ENCODE measurements at places on chromosomes 7 and 10. TPM values are rescaled to one million over a fixed set of nuclear protein-coding genes. Genes with fewer than 3 reads are reported as not detected.
A peak's percentile ranks its signal among the peaks of the same experiment; 100 is the strongest.

DNA sequence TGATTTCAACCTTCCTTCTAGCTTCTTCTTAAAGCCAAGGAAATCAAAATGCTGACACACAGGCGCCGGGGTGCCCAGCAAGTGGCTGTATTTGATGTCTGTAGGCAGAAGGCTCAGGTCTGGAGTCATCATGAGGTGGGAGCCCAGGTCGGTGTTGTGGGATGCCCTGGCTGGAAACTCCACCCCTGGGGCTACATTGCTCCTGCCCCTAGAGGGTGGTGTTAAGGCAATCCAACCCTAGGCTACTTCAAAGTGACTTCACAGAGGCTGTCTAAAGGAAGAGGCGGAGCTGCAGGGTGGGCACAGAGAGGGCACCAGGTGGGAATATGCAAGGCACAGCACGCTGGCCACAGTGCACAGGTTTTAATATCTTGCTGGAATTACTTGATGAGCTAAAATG, 200.9 kb downstream of the ADAM12 start:
- DNase-seq = no peak

- no peak for DNase-seq
Measured at GRCh38 chr10:128577958-128578750, 451.9 kb upstream of the MKI67 start.

GRCh38 chr7:70193514-70193913, 595.2 kb downstream of the AUTS2 start:
- no peak for DNase-seq

GRCh38 chr7:13990319-13990983, 985 bp upstream of the ETV1 start:
- no peak for DNase-seq

GRCh38 chr7:151245360-151246101, 3.0 kb downstream of the SMARCD3 start:
- DNase-seq = peak; percentile 54

DNA sequence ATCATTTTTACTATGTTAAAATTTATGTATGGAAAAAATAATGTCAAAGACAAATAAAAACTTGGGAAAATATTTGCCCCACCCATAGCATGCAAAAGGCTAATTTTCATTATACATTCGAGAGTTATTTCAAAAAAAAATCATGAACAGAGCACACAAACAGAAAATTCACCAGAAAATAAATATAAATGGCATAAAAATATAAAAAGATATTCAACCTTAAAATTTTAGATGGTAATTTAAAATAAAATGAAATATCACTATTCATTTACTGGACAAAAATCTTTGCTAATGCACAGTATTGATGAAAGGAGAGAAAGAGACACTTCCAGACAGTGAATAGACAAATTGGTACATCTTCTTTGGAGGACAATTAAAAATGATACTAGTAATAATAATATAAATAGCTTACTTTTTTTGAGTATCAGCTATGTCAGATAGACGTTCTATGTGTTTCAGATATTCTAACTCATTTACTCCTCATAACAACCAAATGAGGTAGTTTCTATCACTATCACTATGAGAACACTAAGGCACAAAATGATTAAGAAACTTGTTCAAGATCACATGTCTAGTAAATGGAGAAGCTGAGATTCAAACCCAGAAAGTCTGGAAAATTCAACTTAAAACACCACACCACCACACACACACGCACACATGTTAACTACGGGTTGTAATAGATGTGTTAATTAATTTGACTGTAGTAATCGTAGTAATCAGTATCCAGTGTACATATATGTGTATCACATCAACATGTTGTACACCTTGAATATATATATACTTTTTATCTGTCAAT, 63.0 kb downstream of the CCDC71L start:
- no peak for DNase-seq

- DNase-seq = peak; percentile 30
Measured at GRCh38 chr10:4813023-4813422, 13.0 kb upstream of the AKR1E2 start.

GRCh38 chr7:92010215-92010614, 69.6 kb downstream of the AKAP9 start:
- DNase-seq = no peak

DNA sequence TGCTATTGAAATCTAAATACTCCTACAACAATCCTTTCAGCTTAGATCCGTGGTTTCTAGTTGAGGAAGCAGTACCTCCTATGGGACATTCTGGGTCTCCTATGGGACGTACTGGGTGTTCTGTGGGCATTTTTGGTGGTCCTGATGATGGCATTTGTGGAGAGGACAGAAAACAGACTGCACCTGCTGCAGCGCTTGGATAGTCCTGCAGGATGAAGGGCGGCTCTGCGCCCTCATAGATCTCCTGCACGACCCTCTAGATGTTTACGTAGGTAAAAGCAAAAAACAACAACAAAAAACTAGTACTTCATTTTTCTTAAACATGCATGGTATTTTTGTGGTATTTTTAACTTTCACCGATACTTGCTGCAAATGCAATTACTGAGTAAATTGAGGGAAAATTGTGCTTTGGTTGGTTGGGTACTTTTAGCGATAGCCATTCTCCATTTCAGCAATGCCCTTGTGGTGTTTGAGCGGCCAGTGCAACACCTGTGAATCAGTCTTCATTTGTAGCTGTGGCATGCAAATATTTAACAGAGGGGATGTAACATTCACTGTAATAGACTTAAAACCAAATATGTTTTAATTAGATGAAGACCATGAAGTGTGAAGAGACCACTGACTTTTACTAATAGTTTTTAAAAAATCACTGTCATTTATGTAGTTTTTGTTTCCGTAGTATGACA, 461.2 kb downstream of the SDK1 start:
- DNase-seq = no peak

GRCh38 chr7:138748666-138749065, 47.5 kb upstream of the SVOPL start:
- DNase-seq = no peak

- no peak for DNase-seq
Measured at GRCh38 chr10:97372233-97372875, 28.8 kb downstream of the RRP12 start.

- DNase-seq = peak; percentile 92
Measured at GRCh38 chr10:118241229-118242137, 100.6 kb downstream of the FAM204A start.

GRCh38 chr7:54904130-54904529, 114.7 kb upstream of the EGFR start:
- DNase-seq = no peak

GRCh38 chr7:42235741-42236161, 1.3 kb downstream of the GLI3 start:
- DNase-seq = no peak

The POM121L12 gene
- not detected for total RNA-seq

The ZNF722 gene
- total RNA-seq = not detected

The CCAR1 gene
- total RNA-seq = 58.3 TPM

The ICA1 gene
- 84.9 TPM for total RNA-seq
